ENCODE measurements at places on chromosomes 7 and 10. TPM values are rescaled to one million over a fixed set of nuclear protein-coding genes. Genes with fewer than 3 reads are reported as not detected.
A peak's percentile ranks its signal among the peaks of the same experiment; 100 is the strongest.

The TAF3 gene
- total RNA-seq, result 10.0 TPM

GRCh38 chr10:79413196-79413595 is 32.2 kb downstream of the ZCCHC24 start:
- H3K27me3 ChIP-seq, result no peaks in the 10 kb centered on the region
- DNase-seq, result peak; percentile 73
- H3K4me1 ChIP-seq, result peaks cover 34% of the 10 kb centered on the region
- no peaks in the 10 kb centered on the region for H3K36me3 ChIP-seq
- no peak overlapping the region for H3K4me3 ChIP-seq

GRCh38 chr10:34524369-34525091 is 290.6 kb downstream of the PARD3 start:
- H3K4me3 ChIP-seq, result no peak overlapping the region
- peaks cover 27% of the 10 kb centered on the region for H3K4me1 ChIP-seq
- H3K27me3 ChIP-seq, result no peaks in the 10 kb centered on the region
- H3K36me3 ChIP-seq, result no peaks in the 10 kb centered on the region
- no peak overlapping the region for H3K27ac ChIP-seq

The IKZF1 gene
- total RNA-seq, result 2.0 TPM

The TNRC18 gene
- 27.9 TPM for total RNA-seq

The AKR1C2 gene
- total RNA-seq, result 38.7 TPM

DNA sequence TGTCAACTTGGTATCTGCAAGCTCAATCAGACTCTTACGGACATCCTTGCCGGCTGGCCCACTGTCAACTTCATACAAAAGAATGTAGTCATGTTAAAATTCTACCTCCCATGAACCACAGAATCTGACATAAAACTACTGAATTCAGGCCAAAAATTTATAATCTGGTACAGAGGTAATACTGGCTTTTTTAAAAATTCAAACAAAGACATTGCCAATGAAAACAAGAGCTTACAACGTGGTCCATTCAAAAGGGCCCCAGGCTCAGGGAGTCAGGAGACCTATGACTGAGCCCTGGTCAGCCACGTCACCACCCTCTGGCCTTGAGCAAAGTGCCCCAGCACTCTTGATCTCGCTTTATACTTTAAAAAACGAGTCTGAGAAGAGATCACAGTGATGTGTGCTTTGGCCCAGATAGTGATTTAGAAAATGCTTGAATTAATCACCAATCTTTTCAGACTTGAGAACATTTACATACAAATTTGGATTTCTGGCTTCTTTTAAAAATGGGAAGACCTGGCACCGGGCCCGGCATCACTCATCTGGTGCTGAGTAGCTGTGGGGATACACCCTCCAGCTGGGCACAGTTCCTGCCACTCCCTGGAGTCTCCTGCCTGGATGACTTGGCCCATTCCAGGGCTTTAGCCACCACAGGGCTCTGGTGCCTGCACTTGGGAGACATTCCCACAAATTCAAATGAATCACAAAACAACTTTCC is 94.1 kb downstream of the PIP4K2A start:
- no peak overlapping the region for H3K4me3 ChIP-seq
- H3K27ac ChIP-seq, result no peak overlapping the region
- peak; percentile 72 for DNase-seq

All from psoas muscle (tissue), 8 donors.